ENCODE measurements at places on chromosomes 6 and 20.
A peak's percentile ranks its signal among the peaks of the same experiment; 100 is the strongest.

DNA sequence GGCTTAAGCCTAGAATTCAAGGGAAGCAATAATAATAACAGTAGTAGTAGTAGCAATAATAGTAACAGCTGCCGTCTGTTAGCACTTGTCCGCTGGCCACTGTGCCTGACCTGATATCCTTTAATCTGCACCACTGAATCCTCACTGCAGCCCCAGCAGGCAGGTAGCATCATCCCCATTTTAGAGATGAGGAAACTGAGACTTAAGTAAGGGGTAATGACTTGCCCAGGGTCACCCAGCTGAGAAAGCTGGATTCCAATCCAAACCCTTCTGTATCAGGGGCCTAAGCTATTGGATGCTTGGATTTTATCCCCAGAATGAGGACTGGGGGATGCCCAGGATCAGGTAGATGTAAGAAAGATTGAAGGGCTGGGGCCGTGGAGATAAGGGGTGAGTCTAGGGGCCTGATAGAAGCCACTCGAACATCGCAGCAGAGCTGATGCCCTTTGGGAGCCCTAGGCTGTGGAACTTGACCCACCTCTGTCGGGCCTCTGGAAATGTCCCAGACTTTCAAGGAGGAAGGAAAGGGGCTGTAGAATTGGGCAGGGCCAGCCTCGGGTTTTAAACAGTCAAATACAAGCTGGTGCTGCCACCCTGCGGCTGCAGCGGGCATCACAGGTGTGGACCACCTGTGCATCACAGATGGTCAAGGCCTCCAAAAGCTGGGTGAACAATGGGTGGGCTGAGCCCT, 102.1 kb upstream of the MYL9 start:
- DNase-seq: peak; percentile 36

DNA sequence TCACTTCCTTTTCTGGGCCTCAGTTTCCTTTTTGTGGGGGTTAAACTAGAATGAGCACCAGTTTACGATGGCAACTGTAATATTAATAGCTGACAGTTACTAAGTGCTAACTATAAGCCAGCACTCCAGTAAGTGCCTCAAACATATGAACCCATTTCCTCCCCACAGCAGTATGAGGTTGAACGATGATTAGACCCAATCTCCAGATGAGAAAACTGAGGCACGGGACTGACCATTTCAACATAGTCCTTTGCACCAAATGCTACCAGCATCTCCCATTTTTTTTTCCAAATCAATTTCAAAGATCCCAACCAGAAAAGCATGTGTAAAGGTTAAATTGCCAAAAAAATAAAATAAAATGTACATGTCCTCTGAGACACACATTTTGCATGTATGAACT, 7.1 kb downstream of the SLC13A3 start:
- no peak for DNase-seq

- no peak for DNase-seq
Measured at GRCh38 chr6:159398633-159399032, 229.4 kb downstream of the FNDC1 start.

GRCh38 chr6:3424185-3424927, 32.5 kb downstream of the SLC22A23 start:
- no peak for DNase-seq

GRCh38 chr20:64189530-64189966, 25.3 kb downstream of the MYT1 start:
- DNase-seq: no peak

GRCh38 chr6:131561925-131562707, 10.9 kb upstream of the ARG1 start:
- no peak for DNase-seq

GRCh38 chr6:26300828-26301227, 64.2 kb upstream of the BTN3A2 start:
- DNase-seq: no peak

GRCh38 chr6:85089255-85089654, 324.9 kb upstream of the TBX18 start:
- DNase-seq: no peak

DNA sequence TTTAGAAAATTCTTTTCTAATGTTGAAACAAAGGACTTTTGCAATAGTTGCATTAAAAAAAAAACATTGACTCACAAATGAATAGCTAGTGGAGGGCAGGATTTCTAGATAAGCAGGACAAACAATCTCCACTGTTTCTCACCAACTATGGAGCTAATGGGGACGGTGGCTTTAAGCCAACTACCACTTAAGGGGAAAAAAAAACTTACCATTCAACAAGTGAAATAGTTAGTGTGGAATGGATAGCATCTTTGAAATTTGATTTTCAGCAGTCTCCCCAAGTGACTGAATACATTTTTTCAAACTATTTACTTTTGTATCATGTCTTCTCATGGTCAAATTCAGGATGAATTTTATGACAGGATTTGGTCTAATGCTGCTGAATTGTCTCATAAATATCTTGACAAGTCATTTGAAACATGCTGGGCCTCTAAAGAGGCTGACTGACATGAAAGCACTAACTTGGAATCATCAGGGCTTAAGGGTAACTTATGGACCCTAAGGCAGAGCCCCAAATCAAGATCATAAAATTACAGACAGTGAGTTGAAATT, 100.5 kb downstream of the EYA4 start:
- no peak for DNase-seq

- no peak for DNase-seq
Measured at GRCh38 chr6:131212913-131213312, 77.6 kb downstream of the AKAP7 start.

- DNase-seq: no peak
Measured at GRCh38 chr6:6771224-6771945, 182.9 kb downstream of the LY86 start.

Measured in stimulated activated CD4-positive, alpha-beta T cell treated with anti-CD3 and anti-CD28 coated beads, TNF-alpha, amount 100 ng/mL, for 24 hours (primary cell).